ENCODE measurements at places on chromosomes 5 and 9. TPM values are rescaled to one million over a fixed set of nuclear protein-coding genes. Genes with fewer than 3 reads are reported as not detected.

- no peak for DNase-seq
These were observed 8.4 kb downstream of the NSG2 start for GRCh38 chr5:174053905-174054304.

GRCh38 chr5:2094616-2094995 lies 211.9 kb upstream of the IRX4 start:
- no peak for DNase-seq

The GPR150 gene
- 0.90 TPM for polyA plus RNA-seq

The BHMT gene
- polyA plus RNA-seq, result 0.87 TPM

- DNase-seq, result peak; percentile 85
These were observed 3.6 kb downstream of the ERGIC1 start for GRCh38 chr5:172837640-172838039.

DNA sequence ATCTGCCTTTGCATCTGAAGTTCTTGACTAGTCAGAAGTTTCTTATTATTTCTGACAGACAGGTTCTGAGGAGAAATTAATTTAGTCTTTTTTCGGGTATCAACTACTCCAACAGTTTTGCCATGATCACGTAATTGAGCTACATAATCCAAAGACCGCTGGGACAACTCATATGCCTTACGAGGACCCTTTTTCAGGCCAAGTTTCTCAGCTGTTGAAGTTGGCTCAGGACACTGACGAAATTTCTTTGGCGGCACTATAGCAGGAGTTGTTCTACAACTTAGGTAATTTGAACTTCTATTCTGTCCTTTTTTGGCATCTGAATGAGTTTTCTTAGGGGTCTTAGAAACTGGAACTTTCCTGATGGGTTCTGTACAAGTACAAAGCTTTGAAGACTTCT lies 27.2 kb downstream of the SETX start:
- no peak for DNase-seq

The SPATA31E1 gene
- 0.48 TPM for polyA plus RNA-seq

The PCDHB8 gene
- 0.67 TPM for polyA plus RNA-seq

GRCh38 chr5:134464988-134465815 lies 53.5 kb upstream of the CDKN2AIPNL start:
- DNase-seq, result no peak

- no peak for DNase-seq
These were observed 2.0 kb downstream of the GNG10 start for GRCh38 chr9:111663301-111663823.

The DND1 gene
- polyA plus RNA-seq, result 0.22 TPM

GRCh38 chr5:37436146-37436934 lies 57.2 kb downstream of the WDR70 start:
- DNase-seq, result no peak
